Endothelial cell (in vitro differentiated cells): ENCODE measurements at places on chromosomes 5 and 9. TPM values are rescaled to one million over a fixed set of nuclear protein-coding genes. Genes with fewer than 3 reads are reported as not detected.

Gene GCNT4
- total RNA-seq = 0.54 TPM

Gene FAM169A
- total RNA-seq = 21.1 TPM

Gene PTRH1
- 15.3 TPM for total RNA-seq

DNA sequence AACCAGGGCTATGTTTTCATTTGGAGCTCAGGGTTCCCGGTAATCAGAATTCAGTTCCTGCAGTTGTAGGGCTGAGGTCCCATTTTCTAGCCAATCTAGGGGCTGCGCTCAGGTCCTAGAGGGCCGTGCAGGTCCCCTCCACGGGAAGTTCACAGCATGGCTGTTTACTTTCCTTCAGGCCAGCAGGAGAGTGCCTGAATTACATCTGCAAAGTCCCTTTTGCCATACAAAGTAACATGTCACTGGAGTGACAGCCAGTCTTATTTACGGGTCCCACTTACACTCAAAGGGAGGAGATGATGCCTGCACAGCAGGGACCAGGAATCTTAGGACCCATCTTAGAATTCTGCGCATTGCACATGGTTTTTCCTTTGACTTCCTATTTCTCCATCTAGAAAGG, 29.9 kb upstream of the TGFBI start:
- no peaks in the 10 kb centered on the region for H3K27me3 ChIP-seq
- H3K27ac ChIP-seq = no peak overlapping the region
- no peak for DNase-seq
- H3K36me3 ChIP-seq = no peaks in the 10 kb centered on the region
- peaks cover 33% of the 10 kb centered on the region for H3K4me1 ChIP-seq

DNA sequence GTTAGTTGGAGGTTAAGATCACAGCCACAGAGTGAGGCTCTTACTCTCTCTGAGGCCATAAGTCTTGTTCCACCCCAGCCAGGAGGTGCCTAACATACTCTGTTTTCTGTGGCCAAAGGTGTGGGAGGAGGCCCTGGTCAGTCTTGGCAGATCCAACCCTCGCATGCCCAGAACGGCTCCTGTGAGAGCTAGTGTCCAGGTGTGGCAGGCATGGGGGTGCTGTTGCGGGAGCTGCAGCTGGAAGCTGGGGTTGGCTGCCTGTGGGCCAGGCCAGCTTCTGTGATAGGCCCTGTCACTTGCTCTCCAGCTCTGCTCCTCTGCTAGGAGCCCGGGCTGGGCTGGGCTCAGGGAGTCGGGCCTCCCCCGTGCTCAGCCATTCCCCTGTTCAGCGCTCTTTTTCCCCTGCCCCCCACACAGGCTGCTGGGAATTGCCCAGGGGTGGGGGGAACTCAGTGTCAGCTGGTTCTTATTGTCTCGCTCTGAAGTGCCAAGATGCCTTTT, 31.6 kb downstream of the IER5L start:
- no peak overlapping the region for H3K4me3 ChIP-seq
- no peak for DNase-seq
- peaks cover 19% of the 10 kb centered on the region for H3K36me3 ChIP-seq
- H3K27me3 ChIP-seq = peaks cover 9% of the 10 kb centered on the region
- peak overlapping the region; percentile 18 for H3K27ac ChIP-seq
- peaks cover 29% of the 10 kb centered on the region for H3K4me1 ChIP-seq

DNA sequence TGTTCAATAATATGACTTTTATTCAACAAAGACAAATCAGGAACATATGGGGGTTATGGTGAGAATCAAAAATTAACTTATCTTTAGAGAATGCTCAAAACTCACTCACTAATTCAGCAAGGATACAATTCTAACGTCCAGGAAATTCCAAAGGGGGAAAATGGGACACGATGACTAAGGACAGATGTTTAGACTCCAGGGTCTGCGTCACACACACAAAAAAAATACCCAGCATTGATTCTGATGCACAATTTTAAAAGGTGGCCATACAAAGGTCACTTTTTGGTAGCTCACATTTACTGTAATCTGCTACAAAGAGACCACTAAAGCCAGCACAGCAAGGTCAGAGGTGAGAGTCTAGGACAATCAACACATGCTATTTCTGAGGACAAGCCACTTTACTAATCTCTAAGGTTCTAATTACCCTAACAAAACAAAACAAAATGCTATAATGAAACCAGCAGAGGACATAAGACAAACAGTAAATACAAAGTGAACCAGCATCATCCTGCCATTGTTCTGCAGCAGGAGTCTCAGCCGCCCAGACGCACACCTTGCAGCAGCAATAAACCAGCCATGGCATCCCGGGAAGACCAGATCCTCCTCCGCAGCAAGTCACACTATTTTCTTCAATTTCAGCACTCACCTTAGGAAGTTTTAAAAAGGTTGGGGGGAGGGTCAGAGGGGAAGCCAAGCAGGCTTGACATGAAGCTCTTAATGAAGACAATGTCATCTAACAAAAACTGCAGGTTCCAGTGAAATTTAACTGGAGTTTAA, 57.8 kb downstream of the TTC39B start:
- DNase-seq = peak; percentile 20
- H3K27me3 ChIP-seq = peaks cover 2% of the 10 kb centered on the region
- H3K4me3 ChIP-seq = no peak overlapping the region
- H3K36me3 ChIP-seq = no peaks in the 10 kb centered on the region
- peak overlapping the region; percentile 81 for H3K27ac ChIP-seq

GRCh38 chr9:77426712-77427111, 221.4 kb downstream of the GNA14 start:
- H3K4me3 ChIP-seq = no peak overlapping the region
- H3K36me3 ChIP-seq = peaks cover 9% of the 10 kb centered on the region
- H3K27me3 ChIP-seq = no peaks in the 10 kb centered on the region
- H3K27ac ChIP-seq = no peak overlapping the region
- no peak for DNase-seq

DNA sequence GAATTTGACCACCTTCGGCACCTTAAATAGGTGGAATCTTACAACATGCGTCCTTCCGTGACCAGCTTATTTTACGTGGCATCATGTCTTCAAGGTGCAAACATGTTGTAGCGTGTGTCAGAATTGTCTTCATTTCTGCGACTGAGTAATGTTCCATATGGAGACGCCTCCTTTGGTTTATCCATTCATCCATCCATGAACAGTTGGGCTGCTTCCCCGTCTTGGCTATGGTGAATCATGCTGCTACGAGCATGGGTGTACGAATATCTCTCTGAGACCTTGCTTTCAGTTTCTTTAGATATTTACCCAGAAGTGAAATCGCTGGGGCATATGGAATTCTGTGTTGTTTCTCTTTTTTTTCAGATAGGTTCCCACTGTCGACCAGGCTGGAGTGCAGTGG, 391.9 kb upstream of the IRX2 start:
- H3K4me1 ChIP-seq = no peaks in the 10 kb centered on the region
- H3K27ac ChIP-seq = no peak overlapping the region
- H3K4me3 ChIP-seq = no peak overlapping the region
- DNase-seq = no peak
- H3K36me3 ChIP-seq = no peaks in the 10 kb centered on the region
- H3K27me3 ChIP-seq = no peaks in the 10 kb centered on the region

DNA sequence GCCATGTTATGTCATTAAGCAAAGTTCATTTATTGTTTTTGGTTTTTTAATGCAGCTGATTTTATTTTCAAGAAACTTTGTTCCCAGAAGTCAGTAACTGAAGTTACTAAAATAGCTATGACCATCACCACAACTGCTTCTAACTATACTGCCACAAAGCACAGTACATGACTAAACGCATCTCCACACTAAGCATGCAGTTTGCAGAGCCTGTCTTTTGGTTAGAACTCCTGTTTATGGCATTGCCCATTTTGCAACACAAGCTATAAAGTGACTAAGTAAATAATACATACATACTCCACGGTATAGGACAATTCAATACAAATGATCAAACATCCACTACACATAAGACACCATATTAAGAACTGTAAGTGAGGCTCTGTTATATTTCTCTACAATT, 109.7 kb downstream of the MLLT3 start:
- peaks cover 2% of the 10 kb centered on the region for H3K27me3 ChIP-seq
- DNase-seq = no peak
- H3K4me1 ChIP-seq = peaks cover 13% of the 10 kb centered on the region
- no peak overlapping the region for H3K27ac ChIP-seq

GRCh38 chr5:150783422-150783928, 4.9 kb downstream of the SMIM3 start:
- H3K36me3 ChIP-seq = no peaks in the 10 kb centered on the region
- no peak for DNase-seq
- H3K4me3 ChIP-seq = no peak overlapping the region
- H3K27ac ChIP-seq = no peak overlapping the region

GRCh38 chr9:96232539-96233241, 69.3 kb downstream of the HSD17B3 start:
- no peak overlapping the region for H3K27ac ChIP-seq
- peak; percentile 31 for DNase-seq
- no peak overlapping the region for H3K4me3 ChIP-seq
- H3K27me3 ChIP-seq = no peaks in the 10 kb centered on the region
- H3K4me1 ChIP-seq = no peaks in the 10 kb centered on the region

DNA sequence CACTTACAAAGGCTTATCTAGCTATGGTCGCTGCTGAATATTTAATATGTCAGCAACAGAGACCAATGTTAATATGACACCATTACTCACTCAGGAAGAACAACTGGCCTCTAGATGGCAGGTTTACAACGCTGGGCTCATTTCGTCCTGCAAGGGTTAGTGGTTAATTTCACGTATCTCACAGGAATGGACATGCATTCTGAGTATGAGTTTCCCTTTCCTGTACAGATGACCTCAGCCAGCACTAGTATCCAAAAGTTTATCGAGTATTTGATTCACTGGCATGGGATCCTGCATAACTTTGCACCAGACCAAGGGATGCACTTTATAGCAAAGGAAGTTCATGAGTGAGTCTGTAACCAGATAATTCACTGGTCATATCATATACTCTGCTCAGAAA, 8.7 kb upstream of the TRPC7 start:
- H3K4me1 ChIP-seq = peaks cover 10% of the 10 kb centered on the region
- H3K36me3 ChIP-seq = no peaks in the 10 kb centered on the region
- no peak overlapping the region for H3K4me3 ChIP-seq
- peaks cover 1% of the 10 kb centered on the region for H3K27me3 ChIP-seq
- DNase-seq = peak; percentile 12

GRCh38 chr5:157198277-157198986, 17.8 kb downstream of the ITK start:
- H3K27me3 ChIP-seq = peaks cover 2% of the 10 kb centered on the region
- no peak for DNase-seq
- no peaks in the 10 kb centered on the region for H3K36me3 ChIP-seq
- no peak overlapping the region for H3K27ac ChIP-seq
